Psoas muscle (tissue), 8 donors: ENCODE measurements at places on chromosomes 2 and 18. TPM values are rescaled to one million over a fixed set of nuclear protein-coding genes. Genes with fewer than 3 reads are reported as not detected.
A peak's percentile ranks its signal among the peaks of the same experiment; 100 is the strongest.

- no peaks in the 10 kb centered on the region for H3K4me1 ChIP-seq
- no peaks in the 10 kb centered on the region for H3K27me3 ChIP-seq
- DNase-seq: no peak
- no peaks in the 10 kb centered on the region for H3K36me3 ChIP-seq
- H3K27ac ChIP-seq: no peak overlapping the region
- H3K4me3 ChIP-seq: no peak overlapping the region
Measured at GRCh38 chr18:42617221-42617620, 498.3 kb downstream of the RIT2 start.

DNA sequence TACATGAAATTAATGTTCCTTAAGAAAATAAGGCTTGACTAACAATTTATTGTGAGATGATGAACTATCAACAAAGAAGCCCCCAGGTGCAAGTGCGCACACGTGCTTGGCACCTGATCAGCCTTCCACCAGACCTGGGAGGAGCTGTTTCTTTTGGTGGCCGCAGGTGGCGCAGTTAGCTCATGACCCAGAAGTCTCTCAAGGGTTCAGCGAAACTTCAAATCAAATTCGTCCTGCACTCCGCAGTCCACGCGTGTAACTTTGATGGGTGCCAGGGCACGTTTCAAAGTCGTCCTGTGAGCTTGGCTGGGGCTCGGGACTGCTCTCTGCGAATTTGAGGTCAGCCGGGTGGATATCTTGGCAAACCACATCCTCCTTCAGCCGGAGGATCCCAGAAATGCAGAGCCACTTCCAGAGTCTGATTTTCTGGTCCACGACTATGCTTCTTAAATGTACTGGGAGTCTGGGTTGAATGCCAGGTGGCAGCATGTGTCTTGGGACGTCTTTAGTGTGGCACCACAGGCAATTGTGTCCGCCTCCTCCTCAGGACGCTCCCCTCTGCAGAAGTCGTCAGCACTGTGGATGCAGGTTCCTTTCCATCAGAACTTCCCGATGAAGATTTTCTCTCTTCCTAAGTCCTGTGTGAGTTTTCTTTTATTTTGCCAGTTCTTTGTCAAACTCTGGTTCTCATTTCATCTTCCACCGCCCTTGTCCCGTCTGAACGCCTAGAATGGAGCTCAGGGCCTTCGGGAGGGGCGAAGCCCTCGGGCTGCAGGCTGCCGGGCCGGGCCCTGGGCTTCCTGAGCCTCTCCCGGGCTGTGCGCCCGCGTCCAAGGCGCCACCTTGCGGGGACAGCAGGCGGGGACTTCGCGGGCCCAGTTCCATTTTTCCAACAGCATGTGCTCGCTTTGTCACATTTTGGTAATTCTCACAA, 61.3 kb upstream of the RAPGEF4 start:
- no peak overlapping the region for H3K27ac ChIP-seq
- no peaks in the 10 kb centered on the region for H3K4me1 ChIP-seq
- DNase-seq: peak; percentile 66
- no peaks in the 10 kb centered on the region for H3K36me3 ChIP-seq

- H3K4me3 ChIP-seq: no peak overlapping the region
- no peak overlapping the region for H3K27ac ChIP-seq
- no peak for DNase-seq
- no peaks in the 10 kb centered on the region for H3K27me3 ChIP-seq
Measured at GRCh38 chr2:100011272-100011731, 131.1 kb downstream of the AFF3 start.

GRCh38 chr18:57547260-57547659, 39.2 kb downstream of the FECH start:
- H3K4me1 ChIP-seq: no peaks in the 10 kb centered on the region
- no peak for DNase-seq
- no peaks in the 10 kb centered on the region for H3K27me3 ChIP-seq
- no peak overlapping the region for H3K4me3 ChIP-seq

GRCh38 chr18:7164323-7165004, 46.9 kb upstream of the LAMA1 start:
- H3K27ac ChIP-seq: no peak overlapping the region
- no peak overlapping the region for H3K4me3 ChIP-seq
- no peaks in the 10 kb centered on the region for H3K36me3 ChIP-seq
- no peaks in the 10 kb centered on the region for H3K27me3 ChIP-seq
- DNase-seq: no peak

DNA sequence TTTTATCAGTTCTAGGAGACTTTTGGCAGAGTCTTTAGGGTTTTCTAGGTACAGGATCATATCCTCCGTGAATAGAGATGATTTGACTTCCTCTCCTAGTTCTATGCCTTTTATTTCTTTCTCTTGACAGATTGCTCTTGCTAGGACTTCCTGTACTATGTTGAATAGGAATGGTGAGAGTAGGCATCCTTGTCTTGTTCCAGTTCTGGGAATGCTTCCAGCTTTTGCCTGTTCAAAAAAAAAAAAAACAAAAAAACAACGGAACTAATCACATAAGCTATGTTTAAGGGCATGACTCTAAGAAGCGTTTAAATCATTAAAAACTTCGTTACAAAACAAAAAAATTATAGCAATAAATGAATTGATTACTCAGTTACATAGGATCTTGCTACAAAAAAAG, 145.7 kb downstream of the NUP35 start:
- DNase-seq: no peak
- H3K27ac ChIP-seq: no peak overlapping the region
- no peaks in the 10 kb centered on the region for H3K27me3 ChIP-seq
- no peak overlapping the region for H3K4me3 ChIP-seq
- H3K4me1 ChIP-seq: no peaks in the 10 kb centered on the region

- H3K27ac ChIP-seq: no peak overlapping the region
- H3K27me3 ChIP-seq: no peaks in the 10 kb centered on the region
- no peak overlapping the region for H3K4me3 ChIP-seq
- H3K4me1 ChIP-seq: no peaks in the 10 kb centered on the region
Measured at GRCh38 chr2:1784087-1784486, 39.8 kb upstream of the PXDN start.

- no peaks in the 10 kb centered on the region for H3K36me3 ChIP-seq
- H3K27me3 ChIP-seq: no peaks in the 10 kb centered on the region
- peak within 1 kb of the TSS; percentile 93 for H3K4me3 ChIP-seq
- H3K4me1 ChIP-seq: peaks cover 7% of the 10 kb centered on the region
- DNase-seq: peak; percentile 95
- H3K27ac ChIP-seq: peak within 1 kb of the TSS; percentile 84
Measured at GRCh38 chr2:196171248-196171871, at the start of gene STK17B. STK17B (minus strand) TSS chr2:196171578; CDS start chr2:196163383, 8,195 bp downstream.

DNA sequence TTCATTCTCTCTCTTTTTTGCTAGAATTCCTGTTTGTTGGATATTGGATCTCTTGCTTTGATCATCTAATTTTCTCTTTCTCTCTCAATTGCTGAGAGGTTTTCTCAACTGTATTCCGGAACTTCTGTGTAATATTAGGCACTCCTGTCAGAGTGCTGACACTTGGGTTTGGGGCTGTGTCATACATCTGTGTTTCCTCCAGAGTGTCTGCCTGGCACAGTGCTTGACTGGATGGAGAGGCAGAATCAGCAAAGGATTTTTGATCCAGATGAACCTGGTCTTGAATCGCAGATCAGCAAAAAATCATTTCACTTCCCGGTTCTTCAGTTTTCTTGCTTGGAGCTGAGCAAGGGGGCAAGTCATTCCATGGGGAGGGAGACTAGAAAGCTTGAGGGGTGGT, 87.7 kb upstream of the CXCR4 start:
- H3K4me1 ChIP-seq: no peaks in the 10 kb centered on the region
- no peak for DNase-seq
- H3K36me3 ChIP-seq: no peaks in the 10 kb centered on the region
- no peak overlapping the region for H3K4me3 ChIP-seq

DNA sequence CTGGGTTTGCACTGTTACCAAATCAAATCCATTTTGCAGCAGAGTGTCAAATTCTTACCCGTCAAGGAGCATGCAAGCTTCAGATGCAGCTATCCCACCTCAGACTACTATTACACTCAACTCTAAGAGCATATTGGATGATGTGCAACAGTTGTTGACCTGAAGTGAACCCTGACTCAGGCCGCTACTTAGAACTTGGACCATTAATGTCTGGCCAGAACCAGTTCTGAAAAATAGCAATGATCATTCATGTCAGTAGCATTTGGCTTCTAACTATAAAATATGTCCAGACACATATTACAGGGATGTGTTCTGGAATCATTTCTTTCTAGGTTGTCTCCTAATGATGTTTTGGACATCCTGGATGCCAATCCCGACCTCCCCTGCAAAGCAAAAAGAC, 135.5 kb upstream of the PKDCC start:
- H3K36me3 ChIP-seq: no peaks in the 10 kb centered on the region
- no peak overlapping the region for H3K4me3 ChIP-seq
- no peaks in the 10 kb centered on the region for H3K27me3 ChIP-seq

- peaks cover 14% of the 10 kb centered on the region for H3K4me1 ChIP-seq
- H3K27ac ChIP-seq: no peak overlapping the region
- no peaks in the 10 kb centered on the region for H3K36me3 ChIP-seq
- no peak overlapping the region for H3K4me3 ChIP-seq
- no peak for DNase-seq
Measured at GRCh38 chr2:236257575-236257974, 6.6 kb downstream of the ASB18 start.

DNA sequence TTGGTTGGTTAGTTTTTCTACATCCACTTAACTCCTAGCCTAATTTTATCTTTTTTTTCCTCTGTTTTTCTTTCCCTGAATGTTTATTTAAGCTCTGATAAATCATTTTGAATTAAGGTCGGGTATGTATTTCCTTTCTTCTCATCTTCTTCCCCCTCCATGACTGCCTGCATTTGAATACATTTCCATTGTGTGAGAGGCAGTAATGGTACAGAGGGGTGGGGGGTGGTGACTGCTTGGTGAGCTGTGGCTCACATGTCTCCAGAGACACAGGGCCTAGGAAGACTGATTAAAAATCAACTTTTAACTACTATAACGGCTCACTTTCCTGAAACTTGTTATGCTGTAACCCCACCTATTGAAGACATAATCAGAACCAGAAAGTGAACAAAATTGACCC, 58.0 kb downstream of the NEDD4L start:
- H3K4me1 ChIP-seq: no peaks in the 10 kb centered on the region
- no peaks in the 10 kb centered on the region for H3K27me3 ChIP-seq

GRCh38 chr2:45859682-45860081, 208.2 kb downstream of the PRKCE start:
- H3K4me3 ChIP-seq: no peak overlapping the region
- H3K36me3 ChIP-seq: no peaks in the 10 kb centered on the region
- no peaks in the 10 kb centered on the region for H3K27me3 ChIP-seq

GRCh38 chr18:7059276-7059675, 58.3 kb downstream of the LAMA1 start:
- no peak for DNase-seq
- no peak overlapping the region for H3K27ac ChIP-seq
- no peaks in the 10 kb centered on the region for H3K4me1 ChIP-seq
- H3K4me3 ChIP-seq: no peak overlapping the region
- H3K36me3 ChIP-seq: no peaks in the 10 kb centered on the region

GRCh38 chr2:12424809-12425208, 291.9 kb upstream of the TRIB2 start:
- no peak overlapping the region for H3K4me3 ChIP-seq
- no peak overlapping the region for H3K27ac ChIP-seq
- no peaks in the 10 kb centered on the region for H3K27me3 ChIP-seq
- no peaks in the 10 kb centered on the region for H3K36me3 ChIP-seq
- no peak for DNase-seq

DNA sequence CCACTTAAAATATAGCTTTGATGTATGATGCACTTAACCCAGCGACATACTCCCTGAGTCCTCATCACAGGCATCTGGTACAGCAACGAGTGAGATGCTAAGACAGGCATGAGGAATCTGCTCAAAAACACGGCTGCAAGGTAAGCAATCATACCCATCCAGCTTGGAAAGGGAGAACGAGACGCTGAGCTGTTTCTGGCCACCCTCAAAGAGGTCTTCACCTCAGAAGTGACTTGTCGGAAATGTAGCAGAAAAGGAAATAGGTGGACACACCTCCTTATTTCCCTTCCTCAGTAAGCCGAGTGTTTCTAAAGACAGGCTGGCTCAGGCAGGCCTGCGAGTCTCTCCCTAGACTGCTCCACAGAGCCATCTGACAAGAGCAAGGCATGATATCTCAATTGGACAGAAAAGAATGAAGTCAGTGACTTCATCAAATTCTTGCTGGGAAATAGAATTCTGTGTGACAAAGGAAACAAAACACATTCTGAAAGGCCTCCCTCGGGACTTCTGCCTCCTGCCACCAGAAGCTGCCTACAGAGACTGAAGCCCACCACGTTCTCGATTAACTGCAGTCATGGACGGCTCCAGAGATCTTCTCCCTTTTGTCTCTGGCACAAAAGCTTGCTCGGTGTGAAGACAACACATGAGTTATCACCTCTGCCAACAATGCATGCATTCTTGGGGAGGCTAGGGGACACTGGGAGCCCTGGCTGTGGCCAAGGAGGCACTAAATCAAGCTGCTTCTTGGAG, 84.3 kb downstream of the UXS1 start:
- no peak overlapping the region for H3K4me3 ChIP-seq
- H3K4me1 ChIP-seq: peaks cover 21% of the 10 kb centered on the region
- H3K27me3 ChIP-seq: no peaks in the 10 kb centered on the region
- DNase-seq: no peak
- no peaks in the 10 kb centered on the region for H3K36me3 ChIP-seq

- no peaks in the 10 kb centered on the region for H3K4me1 ChIP-seq
- no peak overlapping the region for H3K4me3 ChIP-seq
- DNase-seq: no peak
- H3K36me3 ChIP-seq: no peaks in the 10 kb centered on the region
Measured at GRCh38 chr2:144183727-144184126, 336.2 kb downstream of the ZEB2 start.

DNA sequence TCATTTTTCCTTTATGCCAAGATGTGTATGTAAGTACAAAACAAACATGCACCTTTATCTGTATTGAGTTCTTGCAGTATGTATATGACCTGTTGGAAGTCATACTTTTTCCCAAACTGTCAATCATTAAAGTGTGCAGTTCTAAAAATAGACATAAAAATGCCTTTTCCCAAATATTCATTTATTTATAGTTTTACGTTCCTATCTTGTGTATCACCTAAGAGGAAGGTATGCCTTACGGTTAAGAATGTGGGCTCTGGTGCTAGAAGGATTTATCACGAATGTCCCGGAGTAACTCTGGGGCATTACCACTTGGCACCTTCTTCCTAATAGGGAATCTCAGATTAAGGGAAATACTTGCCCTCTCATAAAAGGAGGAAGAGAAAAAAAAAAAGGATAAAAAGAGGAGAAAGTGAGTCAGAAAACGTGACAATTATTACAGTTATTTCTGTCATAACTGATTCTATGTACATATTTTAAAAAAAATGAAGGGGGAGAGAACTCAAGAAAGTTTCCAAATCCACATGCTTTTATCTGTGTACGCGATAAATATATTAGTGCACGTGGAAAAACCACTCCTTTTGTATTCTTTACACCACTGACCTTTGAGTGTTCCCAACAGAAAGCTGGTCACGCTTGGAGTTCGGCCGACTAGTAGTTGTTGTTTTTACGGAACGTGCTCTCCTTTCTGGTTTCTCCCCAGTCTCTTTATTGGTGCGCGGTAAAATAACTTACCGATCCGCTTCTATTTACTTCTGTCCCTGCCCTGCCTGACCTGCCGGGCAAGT, 721 bp downstream of the MCEE start:
- no peak for DNase-seq
- no peaks in the 10 kb centered on the region for H3K36me3 ChIP-seq
- peak overlapping the region; percentile 93 for H3K27ac ChIP-seq
- H3K4me1 ChIP-seq: peaks cover 28% of the 10 kb centered on the region
- no peaks in the 10 kb centered on the region for H3K27me3 ChIP-seq

The EFEMP1 gene
- total RNA-seq: 18.8 TPM

The QPCT gene
- total RNA-seq: 4.1 TPM

The HAUS1 gene
- total RNA-seq: 5.7 TPM

The EVA1A gene
- total RNA-seq: 2.5 TPM

The CFAP210 gene
- not detected for total RNA-seq

The TDRD15 gene
- total RNA-seq: not detected

The LRRTM1 gene
- not detected for total RNA-seq

The CXCR1 gene
- total RNA-seq: 0.79 TPM

The CROCC2 gene
- not detected for total RNA-seq

The SETBP1 gene
- 19.5 TPM for total RNA-seq

The RNF152 gene
- total RNA-seq: 2.5 TPM

The UGT1A8 gene
- not detected for total RNA-seq

The TMEM198 gene
- total RNA-seq: 3.1 TPM
